T-helper 22 cell (primary cell): ENCODE measurements at places on chromosomes 1 and 21.
A peak's percentile ranks its signal among the peaks of the same experiment; 100 is the strongest.

DNA sequence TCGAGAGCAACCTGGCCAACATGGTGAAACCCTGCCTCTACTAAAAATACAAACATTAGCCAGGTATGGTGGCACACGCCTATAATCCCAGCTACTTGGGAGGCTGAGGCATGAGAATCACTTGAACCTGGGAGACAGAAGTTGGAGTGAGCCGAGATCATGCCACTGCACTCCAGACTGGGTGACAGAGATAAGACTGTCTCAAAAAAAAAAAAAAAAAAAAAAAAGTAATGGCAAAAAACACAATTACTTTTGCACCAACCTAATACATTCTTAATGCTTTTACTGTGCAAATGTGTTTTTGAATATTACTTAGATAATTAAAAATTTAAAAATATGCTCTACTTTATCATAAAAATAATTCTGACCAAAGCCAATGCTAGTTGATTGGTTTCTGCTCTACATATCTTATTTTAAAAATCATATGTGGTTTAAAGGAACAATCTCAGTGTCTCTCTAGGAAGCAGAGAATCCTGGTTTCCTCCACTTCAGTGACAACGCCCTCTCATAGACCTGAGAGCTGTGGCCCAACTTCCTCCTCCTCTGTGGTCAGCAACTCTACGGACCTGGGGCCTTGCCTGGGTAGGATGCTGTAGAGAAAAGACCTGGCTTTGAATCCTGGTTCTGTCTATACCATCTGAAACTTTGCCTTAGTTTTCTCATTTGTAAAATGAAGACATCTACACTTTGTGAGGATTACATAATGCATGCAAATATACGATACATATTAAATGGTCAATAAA is 64.7 kb downstream of the TGFBR3 start:
- no peak for DNase-seq

- no peak for DNase-seq
Measured at GRCh38 chr1:89669441-89669840, 36.5 kb downstream of the LRRC8C start.

DNA sequence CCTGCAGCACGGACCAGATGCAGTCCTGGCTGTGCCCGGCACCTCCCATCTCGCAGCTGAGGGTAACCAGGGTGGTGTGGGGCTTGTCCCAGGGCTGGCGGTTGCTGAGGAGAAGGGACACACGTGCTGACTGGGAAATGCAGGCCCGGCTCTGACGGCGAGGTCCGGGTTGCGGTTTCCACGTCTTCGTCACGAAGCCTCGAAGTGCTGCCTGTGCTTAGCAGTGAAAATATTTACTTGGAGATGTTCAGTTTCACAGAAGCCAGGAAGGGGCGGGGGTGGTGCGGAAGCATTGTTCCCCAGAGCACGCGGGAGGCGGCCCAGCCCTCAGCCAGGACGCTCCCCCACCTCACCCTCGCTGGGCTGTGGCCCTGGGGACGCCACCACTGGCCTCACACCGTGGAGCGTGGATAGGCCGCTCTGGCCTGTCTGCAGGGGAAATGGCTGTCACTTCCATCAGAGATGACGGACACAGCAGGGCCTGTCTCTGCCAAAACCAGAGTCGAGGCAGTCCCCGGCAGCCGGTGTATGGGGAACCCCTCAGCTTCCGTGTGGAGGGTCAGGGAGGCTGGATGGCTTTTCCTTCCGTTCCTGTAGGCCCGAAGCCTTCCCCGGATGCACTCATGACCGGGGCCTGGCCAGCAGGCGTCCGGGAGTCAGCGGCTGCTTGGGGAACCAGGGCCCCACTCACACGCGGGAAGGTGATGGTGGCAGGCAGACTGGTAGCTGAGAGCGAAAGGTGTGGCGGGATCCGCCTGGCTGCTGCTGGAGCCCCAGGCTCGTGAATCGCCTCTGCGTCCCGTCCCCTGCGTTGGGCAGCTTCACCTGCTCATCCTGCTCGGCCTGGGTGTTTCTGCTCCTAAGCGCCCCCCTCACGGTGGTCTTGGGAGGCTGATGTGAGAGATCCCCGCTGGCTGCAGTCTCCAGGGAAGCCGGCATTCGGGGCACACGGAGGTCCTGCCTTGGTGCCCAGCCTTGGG is 14.7 kb upstream of the POFUT2 start:
- DNase-seq, result peak; percentile 65

DNA sequence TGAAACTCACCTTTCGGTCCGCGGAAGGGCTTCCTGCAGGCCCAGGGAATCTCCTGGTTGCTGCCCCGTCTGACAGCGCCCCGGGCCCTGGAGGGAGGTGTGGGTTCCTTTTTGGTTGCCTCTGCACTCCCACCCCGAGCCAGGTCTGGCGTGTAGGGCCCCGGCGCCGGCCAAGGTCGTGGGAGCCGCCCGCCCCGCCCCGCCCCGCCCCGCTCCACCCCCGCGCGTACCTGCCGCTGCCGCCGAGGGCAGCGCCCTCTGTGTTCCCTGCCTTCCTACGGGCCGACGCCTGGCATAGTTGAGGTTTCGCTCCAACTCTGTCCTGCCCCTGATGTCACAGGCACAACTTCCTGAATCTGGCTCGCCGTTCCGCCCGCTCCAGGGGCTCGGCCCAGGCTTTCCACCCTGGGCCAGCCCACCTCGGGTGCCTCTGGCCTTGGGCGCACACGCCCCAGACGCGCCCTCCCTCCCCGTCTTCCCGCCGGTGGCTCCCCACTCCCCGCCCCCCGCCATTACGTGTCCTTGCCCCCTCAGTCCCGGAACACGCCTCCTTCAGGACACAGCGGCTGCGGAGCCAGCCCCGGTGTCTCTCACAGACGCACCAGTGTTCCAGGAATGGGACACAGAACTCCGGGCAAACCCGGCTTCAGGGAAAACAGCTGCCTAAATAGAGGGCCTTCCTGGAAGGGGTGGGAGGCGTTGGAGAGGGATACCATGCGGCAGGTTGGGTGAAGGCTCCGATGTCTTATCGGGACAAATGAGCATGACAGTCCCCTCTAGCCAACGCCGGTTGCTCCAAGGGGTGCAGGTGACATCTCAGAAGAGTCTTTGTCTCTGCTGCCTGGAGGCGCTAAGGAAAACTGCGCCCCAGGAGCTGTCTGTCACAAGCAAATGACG is at the start of gene KIAA0040:
TSS of gene KIAA0040 (minus strand) at position 147 of the 897 bp plus-strand sequence. CDS start 31,763 bp downstream, outside the sequence.
- peak; percentile 64 for DNase-seq

DNA sequence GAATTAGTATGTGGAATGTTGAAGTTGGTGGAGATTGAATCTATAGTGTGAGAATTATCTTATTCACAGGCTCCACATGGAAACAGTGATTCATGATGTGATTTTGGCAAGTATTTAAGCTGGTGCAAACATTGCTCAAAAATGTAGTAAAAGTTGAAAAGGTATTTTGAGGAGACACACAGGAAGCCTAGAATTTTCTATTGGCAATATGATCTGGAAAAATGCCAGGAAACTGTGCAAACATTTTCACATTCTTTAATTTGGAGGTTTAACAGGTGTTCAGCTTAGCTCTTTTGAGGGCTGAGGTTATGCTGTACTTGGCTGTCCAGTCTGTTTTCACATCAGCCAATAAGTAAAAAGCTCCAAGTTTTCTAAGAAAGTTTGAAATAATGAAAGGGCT is 327.3 kb downstream of the RWDD3 start:
- DNase-seq, result no peak

DNA sequence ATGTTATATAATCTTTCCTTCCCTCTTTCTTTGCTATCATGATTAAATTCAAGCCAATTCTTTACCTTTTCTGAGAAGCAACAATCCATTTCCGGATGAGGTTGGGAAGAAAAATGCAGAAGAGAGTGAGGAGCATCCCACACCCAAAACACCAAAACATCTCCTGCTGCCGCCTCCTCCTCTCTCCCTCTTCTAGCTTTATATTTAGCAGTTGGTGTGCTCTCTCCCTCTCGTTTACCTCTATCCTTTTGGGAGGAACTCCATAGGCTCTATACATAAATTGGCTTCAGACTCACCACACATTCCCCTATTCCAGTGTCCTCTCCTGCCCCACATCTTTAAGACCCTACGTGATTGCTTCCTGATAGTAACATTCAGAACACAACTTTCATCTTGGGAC is 332.2 kb upstream of the PLXNA2 start:
- no peak for DNase-seq

- no peak for DNase-seq
Measured at GRCh38 chr1:31959521-31960340, 21.6 kb upstream of the PTP4A2 start.

GRCh38 chr1:152096931-152097330 is 8.1 kb upstream of the TCHHL1 start:
- no peak for DNase-seq

DNA sequence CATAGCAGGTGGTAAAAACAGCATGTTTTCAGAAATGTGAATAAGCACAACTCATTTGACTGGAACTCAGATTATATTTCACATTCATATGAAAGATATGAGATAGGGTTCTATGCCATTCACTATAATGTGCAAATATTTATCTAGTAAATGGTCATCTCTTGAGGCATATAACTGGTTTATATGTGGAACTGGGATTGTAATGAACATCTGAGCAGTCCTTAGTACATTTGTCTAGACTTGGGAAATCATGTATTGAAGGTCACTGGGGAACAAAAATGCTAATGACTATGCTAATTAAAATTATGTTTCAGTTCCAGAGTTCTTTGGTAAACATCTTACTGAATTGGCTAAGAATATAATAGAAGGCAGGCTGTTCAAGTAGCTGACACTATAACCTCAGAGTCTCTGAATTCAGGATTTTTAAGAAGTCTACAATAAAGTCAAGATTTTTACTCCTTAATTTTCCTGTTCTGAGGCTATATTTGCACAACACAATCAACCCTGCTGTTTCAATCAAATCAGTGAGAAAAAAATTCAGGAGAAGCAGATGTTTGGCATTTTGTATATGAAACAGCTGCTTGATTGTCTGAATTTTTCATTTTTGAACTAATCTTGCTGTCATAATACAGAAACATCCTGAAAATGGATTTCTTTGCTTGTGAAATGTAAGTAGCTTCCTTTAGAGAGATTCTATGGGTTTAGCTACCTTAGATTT is 244.8 kb upstream of the RGS18 start:
- no peak for DNase-seq

DNA sequence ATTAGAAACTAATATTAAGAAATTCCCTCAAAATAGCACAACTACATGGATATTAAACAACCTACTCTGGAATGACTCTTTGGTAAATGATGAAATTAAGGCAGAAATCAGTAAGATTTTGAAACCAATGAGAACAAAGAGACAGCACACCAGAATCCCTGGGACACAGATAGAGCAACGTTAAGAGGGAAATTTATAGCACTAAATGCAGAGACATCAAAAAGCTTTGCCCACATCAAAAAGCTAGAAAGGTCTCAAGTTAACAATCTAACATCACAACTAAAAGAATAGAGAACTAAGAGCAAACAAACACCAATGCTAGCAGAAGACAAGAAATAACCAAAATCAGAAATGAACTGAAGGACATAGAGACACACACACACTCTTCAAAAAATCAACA is 48.6 kb upstream of the LRRC8B start:
- no peak for DNase-seq
